ENCODE measurements at places on chromosomes 12 and 14.

GRCh38 chr12:15962760-15963159 is 51.6 kb downstream of the DERA start:
- no peak for DNase-seq

- no peak for DNase-seq
Measured at GRCh38 chr14:32134448-32135097, 57.5 kb downstream of the ARHGAP5 start.

- DNase-seq, result no peak
Measured at GRCh38 chr12:75848961-75849360, 182.6 kb downstream of the PHLDA1 start.

DNA sequence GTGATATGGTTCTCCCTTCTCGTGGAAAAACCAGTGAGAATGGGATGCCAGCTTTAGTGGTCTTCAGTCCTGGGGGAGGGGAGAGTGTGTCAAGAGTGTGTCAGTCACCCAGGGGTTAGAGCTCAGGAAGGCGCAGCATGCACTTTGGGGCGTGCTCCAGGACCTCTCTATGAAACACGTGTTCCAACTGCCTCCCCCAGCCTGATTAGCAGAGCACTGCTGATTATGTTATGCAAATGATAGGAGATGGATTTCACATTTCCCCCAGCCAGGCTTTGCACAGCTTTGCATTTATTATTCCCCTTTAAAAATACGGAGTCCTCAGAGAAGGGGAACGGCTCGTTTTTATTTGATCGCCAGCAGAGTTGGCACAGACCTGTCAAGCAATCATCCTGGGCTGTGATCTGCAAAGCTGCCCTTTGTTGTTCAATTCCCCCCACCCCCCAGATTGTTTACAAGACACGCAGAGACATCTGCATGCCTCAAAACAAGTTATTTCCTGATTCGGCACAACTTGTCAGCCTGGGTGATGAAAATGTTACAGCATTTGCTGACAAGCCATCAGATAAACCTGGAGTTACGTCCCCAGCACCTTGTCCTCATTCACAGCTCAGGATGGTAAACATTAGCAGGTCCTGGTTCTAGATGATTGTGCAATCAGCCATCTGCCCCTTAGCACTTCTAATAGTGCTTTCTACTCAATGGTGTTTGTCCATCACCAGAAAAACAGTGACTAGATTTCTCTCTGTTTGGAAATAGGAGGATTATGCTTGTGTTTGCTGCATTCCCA is 196.5 kb downstream of the NOVA1 start:
- no peak for DNase-seq

DNA sequence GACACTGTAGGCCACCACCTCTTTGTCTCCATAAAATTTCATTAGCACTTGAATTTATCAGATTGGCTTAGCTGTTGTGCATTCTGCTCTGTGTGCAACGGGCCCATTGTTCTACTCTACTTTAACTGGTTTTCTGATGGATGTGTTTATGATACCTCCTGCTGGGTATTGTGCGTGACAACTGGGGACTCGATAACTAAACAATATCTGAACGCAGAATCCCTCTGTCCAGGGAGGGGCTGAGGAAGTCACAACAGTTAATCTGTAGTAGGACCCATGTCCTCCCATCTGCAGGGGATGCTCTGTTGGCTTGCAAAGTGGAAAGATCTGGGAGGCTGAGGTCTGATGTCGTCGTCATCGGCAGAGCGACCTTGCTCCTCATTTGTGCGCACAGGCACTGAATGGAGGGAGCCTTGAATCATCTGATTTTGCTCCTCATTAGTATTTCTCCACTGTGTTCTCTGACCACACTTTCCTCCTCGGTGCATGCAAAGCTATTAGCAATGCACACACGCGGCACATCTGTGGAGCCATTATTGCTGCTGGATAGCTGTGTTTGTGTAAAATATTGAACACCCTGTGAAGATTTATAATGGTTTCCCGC is 422.5 kb downstream of the NRXN3 start:
- no peak for DNase-seq

DNA sequence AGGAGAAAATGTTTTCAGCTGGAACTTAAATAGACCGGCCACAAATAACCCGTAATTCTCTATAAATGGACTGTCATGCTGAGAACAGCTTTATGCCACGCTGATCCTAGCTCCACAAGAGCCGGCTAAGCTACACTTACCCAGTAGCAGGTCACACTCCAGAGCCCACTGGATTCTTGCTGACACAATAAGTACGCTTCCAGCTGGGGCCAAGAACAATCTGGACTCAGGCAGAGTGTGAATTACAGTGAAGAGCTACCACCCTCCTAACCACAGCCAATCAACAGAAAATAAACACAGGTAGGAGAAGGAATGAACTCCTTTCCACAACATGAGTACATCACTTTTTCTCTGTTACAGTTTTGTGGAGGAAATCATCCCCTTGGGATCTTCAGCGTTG is 531.3 kb downstream of the GALC start:
- no peak for DNase-seq

GRCh38 chr12:117180758-117181467 is 9.4 kb downstream of the FBXO21 start:
- DNase-seq, result no peak

GRCh38 chr14:67944605-67945004 is 125.0 kb downstream of the RAD51B start:
- no peak for DNase-seq

- no peak for DNase-seq
Measured at GRCh38 chr12:49987625-49988303, 15.0 kb downstream of the AQP6 start.

DNA sequence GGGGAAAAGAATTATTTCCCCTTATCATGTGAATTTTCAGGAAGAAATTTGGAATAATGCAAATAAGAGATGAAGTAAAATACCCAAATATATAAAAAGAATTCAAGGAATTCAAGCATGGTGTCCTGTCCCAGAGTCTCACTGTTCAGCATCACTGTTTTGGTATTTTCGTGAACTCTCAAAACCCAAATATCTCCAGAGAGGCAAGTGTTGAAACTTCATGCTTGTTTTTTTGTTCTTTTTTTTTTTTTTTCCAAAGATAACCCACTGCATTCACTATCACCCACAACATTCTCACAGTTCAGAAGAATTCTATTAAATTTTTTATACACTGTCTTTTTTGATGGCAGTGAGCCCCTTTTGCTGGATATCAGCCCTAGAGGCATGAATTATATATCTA is 354.9 kb downstream of the DIO2 start:
- DNase-seq, result no peak

DNA sequence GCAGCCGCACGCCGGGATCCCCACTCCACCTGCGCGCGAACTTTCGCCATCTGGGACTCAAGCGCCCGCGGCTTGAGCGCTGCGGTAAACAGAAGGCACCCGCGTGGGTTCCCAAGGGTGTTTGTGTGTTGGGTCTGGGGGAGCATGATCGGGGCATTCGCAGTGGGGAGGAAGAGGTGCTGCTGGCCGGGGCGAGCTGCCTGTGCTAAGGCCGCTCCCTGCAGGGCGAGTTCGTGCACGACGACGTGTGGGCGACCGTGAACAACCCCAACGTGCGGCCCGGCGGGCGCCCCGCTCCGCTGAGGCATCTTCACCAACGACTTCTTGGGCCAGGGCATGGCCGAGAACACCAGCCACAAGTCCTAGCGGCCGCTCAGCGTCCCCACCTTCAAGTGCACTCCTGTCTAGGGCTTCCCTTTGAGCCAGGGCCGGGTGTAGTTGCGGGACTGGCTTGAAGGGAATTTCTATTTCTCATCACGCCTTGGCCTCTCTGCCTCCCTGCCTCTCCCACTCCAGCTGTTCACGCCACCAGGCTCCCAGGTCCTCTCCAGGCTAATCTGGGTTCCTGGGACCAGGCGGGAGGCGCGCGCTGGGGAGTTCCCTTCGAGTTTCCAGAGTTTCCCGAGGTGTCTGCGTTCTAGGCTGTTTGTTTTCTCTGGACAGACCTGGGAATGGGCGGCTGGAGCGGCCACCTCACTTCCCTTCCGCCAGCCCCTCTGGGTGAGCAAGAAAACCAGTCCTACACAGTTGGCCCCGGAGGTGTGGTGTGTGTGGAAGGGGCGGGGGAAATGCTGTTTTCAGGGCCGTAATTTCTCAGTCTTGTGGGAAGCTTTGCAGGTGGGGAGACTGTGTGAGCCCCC is 417.8 kb upstream of the TMTC1 start:
- DNase-seq, result no peak

- no peak for DNase-seq
Measured at GRCh38 chr12:54562750-54563356, 13.5 kb downstream of the PDE1B start.

DNA sequence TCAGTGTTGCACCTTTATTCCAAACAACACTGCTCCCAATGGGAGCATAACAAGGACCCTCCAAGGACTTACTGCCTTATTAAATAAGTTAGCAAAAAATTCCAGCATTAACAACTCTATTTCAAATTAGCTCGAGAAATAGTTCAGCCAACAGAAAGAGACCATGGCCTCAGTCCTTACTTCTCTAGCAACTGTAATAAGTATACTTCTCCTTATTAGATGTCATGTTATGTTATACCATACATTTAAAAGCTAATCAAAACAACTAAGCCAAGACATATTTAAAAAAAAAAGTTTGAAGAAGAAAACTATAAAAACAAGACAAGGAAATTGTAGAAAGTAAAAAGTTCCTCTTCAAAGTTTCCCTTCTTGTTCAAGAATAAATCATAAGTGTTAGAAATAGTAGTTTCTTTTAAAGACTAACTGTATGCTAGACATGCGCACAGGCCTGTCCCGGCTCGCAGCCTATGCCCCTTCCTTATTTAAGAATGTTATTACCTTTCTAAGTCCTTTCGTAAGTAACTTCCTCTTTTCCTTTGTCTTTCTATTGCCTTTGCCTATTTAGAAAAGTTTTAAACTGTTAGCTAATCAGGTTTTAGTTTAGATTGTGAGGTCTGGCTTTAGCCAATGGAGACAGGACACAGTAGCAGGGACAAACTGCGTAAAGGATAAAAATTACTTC is 68.6 kb downstream of the RESF1 start:
- DNase-seq, result no peak

- DNase-seq, result no peak
Measured at GRCh38 chr12:24798335-24798734, 150.6 kb downstream of the BCAT1 start.

DNA sequence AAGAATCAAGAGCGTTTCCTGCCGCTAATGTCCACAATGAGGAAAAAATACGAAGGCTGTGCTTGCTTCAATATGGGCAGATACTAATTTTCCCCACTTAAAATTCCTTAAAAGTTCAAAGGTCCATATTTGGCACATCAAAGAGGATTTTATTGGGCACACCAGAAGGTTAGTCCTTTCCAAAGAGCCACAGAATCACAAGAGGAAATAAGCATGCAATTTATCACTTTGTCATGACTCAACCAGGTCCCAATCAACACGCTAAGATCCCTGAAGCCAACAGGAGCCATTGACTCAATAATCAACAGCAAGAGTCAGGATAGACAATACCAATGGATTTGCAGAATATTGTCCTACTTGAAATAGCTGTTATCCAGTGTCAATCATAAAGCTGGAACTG is 80.6 kb downstream of the MAP1LC3B2 start:
- DNase-seq, result no peak

DNA sequence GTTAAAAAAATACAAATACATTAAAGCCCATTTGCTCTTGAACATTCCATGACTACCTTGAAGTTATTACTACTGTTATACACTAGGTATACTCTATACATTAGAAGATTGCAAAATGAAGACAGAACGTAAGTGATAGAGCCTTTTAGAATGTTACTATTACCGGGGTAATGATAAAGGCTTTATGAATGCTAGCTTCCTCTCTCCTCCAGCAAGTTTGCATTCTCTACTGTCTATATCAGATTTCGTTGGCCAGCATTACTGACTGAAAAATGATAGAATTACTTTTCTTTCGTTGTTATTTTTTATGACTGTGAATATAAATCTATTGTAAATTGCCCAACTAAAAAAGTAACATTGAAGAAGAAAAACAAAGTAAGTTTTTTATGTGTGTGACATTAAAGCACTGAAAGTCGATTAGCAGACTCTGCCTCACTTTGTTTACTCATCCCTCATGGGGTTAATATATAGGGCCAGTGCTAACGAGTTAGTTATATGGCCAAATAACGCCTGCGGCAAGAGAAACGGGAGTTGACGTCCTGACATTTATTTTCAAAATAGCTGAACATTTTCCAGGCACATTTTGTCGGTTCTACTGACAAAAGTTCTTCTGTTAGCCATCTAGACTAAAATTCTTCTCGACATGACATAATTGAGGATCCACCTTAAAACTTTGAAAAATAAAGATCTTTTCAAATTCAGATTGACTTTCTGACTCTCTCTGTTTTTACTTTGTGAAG is 163.8 kb upstream of the KITLG start:
- DNase-seq, result no peak

DNA sequence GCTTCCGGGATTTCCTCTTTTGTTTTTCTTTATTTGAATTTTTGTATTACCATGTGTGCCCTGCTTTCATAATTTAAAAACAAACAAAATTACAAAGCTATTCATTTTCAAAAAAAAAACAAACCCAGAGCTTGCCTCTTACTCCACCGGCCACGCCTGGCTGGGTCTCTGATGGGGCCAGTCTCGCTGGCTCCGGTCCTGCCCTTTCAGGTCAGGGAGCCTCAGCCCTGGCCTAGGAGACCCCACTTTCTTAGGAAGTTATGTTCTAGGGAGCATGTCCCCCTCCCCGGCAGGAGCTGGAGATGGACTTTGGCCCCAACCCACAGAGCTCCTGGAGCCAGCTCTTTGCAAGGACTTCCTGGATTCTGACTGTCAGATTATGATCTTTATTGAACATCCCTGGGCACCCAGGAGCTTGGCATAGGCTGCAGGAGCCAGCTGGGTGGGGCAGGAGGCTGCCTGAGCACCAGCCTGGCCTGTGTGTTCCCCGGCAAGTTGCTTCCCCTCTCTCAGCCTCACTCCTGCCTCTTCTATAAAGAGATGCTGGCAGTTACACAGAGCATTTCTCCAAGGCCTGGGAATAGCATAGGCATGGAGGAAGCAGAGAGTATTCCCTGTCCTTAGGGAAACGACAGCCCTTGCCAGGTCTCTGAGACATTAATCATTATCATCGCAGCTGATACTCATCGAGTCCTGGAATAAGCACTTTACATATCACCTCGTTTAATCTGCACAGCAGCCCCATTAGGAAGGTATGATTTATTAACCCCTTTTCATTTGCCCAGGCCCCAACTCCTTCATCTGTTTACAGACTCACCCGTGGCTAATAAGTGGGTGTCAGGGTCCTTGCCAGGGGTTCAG is 3.5 kb downstream of the DEGS2 start:
- DNase-seq, result no peak

DNA sequence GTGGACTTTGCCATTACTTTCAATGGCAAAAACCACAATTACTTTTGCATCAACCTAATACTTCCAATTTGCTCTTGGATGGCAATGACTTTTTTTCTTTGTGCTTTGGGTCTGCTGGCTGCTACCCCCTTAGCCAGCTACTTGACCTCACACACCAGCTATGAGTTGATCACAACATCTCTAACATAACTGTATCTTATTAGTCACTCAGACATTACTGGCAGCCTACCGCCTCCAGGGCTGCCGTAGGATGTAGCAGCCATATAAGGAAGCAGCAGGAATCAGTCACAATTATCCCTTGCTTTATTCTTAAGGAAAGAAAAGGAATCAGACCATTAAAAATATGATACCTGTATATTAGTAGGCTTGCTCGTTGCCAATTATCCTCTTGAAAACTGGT is 260.5 kb downstream of the ADAMTS20 start:
- DNase-seq, result no peak

GRCh38 chr14:36967892-36968555 is 204.4 kb downstream of the SLC25A21 start:
- no peak for DNase-seq
